CD4-positive, alpha-beta T cell treated with Interferon gamma for 1 hour (primary cell): ENCODE measurements at places on chromosomes 3 and 15.

DNA sequence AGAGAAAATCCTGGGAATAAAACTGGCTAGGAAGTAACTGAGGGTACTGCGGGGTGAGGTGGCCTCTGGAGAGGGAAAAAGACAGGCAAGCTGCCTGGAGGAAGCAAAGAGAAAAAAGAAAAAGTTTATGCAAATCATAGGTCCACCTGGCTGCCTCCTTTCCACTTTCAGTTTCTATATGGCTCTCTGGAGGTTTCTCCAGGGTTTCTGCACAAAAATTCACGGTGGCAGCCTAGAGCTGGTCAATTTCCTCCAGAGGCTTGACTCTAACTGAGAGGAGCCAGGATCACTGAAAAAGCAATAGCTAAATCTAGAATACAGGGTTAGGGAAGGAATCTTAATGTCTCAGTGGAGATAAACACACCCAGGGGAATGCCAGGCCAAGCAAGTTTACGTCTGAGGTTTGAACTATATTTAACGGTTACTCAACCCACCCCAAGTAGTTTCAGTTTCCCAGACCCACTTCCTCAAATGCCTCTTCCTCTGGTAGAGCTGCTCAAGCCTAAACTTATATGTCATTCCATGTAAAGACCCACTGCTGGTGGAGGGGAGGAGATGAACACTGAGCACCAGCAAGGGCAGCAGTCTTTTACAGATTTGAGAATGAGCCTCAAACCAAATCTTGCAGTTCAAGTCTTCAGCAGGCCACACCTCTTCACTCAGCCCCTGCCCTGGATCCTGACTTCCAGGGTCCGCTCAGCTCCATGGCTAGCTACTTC is 5.7 kb downstream of the LYSMD2 start:
- peak; percentile 47 for DNase-seq

DNA sequence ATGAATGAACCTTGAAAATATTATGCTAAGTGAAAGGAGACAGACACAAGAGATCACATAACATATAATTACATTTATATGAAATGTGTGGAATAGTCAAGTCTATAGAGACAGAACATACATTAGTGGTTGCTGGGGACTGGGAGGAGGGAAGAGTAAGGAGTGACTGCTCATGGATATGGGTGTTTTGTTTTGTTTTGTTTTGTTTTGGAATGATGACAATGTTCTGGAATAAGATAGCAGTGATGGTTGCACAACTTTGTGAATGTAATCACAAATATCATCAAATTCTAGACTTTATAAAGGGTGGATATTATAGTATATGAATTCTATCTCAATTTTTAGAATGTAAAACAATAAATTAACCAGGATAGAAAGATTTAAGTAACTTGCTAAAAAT is 57.4 kb upstream of the PHLDB2 start:
- DNase-seq: no peak

DNA sequence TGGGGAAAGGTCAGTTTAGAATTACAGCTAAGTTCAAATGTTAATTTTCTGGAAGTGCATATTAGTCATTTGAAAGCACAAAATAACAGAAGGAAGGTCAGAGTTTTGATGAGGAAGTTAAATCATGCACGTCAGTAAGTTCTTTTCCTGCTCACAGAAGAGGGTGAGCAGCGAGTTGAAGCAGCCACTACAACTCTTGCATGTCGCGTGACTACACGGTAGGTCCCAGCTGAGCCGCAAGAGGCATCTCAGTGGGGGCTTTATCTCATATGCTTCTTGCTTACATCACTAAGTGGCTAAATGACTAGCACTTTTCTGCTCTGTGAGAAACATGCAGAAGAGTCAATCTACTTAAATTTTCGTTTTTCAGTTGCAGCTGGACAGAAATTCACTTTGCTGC is 21.3 kb upstream of the SEC62 start:
- DNase-seq: peak; percentile 83

DNA sequence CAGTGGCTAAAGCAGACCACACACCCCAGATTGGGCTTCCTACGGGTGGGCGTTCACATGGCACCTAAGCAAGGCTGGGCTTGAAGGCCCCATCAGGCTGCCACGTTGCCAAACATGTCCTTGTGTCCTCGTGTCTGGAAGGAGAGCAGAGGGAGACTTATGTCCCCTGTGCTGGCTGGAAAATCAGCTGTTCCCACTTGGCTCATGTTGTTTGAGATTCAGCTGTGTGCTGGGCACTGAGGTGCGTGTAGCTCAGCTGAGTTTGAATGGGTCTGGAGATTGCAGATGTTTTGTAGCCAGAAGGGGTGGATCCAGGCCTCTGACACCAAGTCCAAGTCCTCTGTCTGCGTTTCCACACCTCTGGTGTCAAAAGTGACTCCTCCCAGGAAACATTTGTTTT is 34.6 kb downstream of the RLBP1 start:
- DNase-seq: no peak

DNA sequence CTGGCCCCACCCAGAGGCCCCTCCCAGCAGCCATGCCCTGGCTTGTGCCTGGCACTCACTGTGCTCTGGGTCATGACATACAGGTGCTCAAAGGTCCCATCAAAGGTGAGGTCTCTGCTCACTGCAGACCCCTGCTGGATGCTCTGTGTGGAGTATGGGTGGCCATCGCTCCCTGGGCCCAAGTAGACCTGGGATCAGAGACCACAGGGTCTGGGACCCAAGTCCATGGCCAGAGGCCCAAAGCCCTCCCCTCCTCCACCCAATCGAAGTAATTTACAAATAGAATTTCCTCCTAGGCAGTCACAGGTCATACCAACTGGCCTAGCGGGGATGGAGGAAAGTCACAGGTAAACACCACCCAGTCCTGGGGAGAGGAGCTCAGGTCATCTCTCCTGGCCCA is 7.6 kb downstream of the PLXNB1 start:
- no peak for DNase-seq

DNA sequence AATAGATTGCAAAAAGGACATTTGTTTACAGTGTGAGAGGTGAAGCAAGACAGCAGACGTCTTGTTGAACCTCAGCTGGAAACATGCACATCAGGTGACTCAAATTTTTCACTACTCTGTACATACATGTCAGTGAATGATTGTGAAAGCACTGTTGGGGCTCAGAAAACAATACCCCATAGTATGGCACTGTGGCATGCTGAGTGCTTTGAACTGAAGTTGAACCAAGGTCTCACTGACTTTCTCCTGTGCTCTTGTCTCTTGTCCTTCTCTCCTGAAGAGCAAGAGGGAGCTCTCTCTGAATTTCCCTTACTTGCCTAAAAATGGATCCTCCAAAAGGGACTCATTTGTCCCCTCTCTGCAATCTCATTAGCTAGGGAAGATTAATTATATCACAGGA is 24.5 kb upstream of the NEDD4 start:
- no peak for DNase-seq

- DNase-seq: no peak
Observed at GRCh38 chr3:4045756-4046155, 246.5 kb downstream of the LRRN1 start.

DNA sequence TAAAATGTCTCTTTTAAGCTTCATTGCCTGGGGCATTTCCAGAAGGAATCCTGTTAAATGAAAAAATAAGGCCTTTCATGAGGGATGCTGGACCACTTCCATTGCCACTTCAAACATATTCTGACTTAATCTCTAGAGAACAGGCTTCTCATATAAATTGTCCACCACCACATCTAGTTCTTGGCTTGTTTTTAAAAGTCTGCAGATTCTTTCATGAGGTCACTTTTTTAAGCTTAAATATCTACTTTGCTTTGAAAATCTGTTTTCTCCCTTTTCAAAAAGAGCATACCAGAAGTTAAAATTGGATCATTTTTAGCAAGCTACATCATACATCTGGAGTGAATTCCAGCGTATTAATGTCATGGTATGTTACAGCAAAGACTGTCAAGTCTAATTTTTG is 131.6 kb downstream of the C3orf70 start:
- no peak for DNase-seq

- DNase-seq: no peak
Observed at GRCh38 chr3:71041371-71041770, 542.2 kb downstream of the FOXP1 start.

- DNase-seq: no peak
Observed at GRCh38 chr3:41881233-41881821, 80.6 kb downstream of the ULK4 start.

DNA sequence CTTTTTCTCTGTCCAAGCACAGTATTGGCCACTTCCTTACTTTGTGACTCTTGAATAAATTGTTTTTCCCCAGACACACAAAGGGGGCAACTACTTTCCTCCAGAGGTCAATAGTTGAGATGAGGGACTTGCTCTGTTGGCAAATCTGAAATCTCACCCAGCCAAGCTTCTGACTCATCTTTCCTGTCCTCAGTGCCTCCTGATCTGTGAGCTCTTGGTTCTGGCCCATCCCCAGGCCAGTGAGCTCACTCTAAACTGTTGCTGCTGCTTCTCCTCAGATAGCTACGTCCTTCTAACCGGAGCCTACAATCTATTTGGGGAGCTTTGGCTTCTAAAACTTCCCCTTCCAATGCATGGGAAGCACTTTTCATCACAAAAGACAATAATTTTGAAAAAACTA is 50.0 kb upstream of the NMD3 start:
- DNase-seq: no peak

GRCh38 chr15:79170256-79170664 is 79.7 kb upstream of the RASGRF1 start:
- no peak for DNase-seq

- no peak for DNase-seq
Observed at GRCh38 chr3:86990012-86990733, 776 bp downstream of the VGLL3 start.

GRCh38 chr3:129663045-129663446 is 56.6 kb upstream of the PLXND1 start:
- DNase-seq: no peak

DNA sequence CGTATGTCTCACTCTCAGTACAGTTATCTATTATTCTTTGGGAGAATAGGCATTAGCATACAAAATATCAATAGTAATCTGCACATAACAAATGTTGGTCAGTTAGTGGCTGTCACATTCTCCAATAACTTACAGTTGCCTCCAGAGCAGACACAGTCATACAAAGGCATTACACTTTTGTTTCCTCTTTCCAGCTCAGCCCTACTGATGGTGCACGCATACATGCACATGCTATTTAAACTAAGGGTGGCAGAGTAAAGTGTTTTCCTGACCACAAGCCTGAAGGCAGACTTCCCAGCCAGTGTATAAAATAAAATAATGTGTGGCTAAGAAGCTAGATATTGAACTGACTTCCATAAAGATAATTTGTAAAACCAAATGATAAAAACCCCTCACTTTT is 47.6 kb downstream of the PHLDB2 start:
- no peak for DNase-seq

DNA sequence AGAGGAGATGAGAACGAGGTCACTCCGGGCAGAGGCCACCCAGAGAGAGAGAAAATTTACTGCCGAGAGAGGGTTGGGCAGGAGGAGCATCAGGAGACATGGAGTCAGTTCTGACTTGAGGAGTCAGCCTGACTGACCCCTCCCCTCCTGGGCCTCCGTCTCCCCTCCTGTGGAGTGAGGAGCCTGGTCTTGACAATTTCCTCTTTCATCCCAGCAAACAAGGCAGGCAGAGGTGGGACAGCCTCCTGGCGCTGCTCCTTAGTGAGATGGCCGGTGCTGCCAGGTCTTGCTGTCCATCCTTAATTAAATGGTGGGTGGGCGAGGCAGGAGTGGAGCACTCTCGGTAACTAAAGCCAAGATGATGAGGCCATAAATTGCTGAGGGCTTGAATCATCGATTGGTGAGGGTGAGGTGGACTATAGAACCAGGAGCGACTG is 60.6 kb downstream of the CYP11A1 start:
- DNase-seq: no peak

DNA sequence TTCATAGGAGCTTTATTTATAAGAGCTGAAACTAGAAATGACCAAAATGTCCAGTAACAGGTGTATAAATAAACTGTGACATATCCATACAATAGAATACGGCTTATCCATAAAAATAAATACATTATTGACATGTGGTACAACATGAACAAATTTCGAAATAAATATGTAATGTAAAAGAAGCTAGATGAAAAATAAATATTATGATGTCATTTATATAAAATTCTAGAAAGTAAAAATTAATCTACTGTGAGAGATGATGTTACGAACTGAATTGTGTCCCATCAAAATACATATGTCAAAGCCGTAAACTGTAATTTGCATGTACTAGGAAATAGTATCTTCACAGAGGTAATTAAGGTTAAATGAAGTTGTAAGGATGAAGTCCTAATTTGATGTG is 1104.9 kb downstream of the NSUN3 start:
- no peak for DNase-seq

GRCh38 chr15:69794645-69795469 is 302.9 kb downstream of the TLE3 start:
- DNase-seq: no peak

DNA sequence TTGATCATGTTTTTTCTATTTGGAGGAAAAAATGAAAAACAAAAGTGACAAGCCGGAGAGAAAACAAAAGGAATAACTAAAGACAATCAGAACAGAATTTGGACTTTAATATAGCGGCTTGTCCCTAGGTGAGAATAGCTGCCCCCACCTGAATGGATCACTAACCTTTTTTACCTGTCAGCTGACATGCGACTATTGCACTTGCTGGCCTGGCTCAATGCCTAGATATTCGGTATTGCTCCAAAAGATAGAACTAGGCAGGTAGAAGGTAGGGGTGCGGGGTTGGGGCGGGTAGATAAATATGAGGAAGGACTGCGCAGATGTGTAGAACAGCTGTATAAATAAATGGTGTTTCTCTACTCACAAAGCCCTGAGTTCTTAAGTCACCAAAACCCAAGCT is 650 bp upstream of the MORC1 start:
- DNase-seq: no peak

DNA sequence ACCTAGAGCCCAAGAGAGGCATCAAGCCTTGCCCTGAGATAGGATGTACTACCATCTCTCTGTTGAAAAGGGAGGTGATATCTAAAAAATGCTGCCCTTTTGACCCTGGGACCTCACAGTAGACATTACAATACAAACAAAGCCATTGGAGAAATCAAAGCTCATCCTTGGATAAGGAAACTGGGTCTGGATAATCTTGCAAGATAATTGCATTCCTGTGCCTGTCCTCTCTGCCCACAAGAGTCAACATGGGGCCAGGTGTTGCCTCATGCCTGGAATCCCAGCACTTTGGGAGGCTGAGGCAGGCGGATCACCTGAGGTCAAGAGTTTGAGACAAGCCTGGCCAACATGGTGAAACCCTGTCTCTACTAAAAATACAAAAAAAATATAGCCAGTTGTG is 57.3 kb upstream of the DLG1 start:
- DNase-seq: no peak

DNA sequence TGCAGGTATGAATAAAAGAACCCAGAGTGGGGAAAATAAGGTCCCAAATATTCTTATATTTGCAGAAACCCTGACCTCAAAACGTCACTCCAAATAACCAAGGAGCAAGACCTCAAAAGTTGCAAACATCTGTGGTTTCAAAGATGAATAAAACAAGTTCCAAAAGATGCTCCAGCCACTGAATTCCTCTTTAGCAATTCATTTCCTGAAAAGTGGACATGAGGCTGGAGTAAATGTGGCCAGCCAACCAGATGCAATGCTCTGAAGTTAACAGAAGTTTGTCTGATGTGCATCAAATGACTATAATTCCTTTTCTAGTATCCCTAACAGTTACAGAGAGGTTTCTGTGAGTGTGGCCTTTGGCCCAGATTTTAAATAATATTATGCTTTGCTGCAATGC is 71.2 kb upstream of the WNT5A start:
- DNase-seq: no peak
